ENCODE measurements at places on chromosomes 13 and 19.

DNA sequence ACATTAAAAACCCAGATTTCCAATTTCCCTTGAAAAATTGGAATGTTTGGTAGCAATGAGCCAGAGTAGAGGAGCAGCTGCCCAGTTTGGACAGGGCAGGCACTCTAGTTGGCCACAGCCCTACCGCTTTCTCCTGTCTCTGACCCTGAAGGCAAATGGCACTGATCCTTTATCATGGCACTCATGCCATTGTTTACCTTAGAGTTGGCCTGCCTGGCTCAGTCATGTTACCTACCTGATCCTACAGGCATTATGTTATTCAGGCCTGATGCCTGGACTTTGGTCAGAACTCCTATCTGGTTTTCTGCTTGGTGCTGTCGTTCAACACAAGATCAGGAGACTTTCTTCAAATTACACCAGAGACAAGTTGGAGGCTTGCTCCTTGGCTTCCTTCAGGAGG lies 24.9 kb upstream of the TDRD3 start:
- DNase-seq: no peak

- no peak for DNase-seq
These were observed 121.7 kb downstream of the UGGT2 start for GRCh38 chr13:95931300-95932025.

DNA sequence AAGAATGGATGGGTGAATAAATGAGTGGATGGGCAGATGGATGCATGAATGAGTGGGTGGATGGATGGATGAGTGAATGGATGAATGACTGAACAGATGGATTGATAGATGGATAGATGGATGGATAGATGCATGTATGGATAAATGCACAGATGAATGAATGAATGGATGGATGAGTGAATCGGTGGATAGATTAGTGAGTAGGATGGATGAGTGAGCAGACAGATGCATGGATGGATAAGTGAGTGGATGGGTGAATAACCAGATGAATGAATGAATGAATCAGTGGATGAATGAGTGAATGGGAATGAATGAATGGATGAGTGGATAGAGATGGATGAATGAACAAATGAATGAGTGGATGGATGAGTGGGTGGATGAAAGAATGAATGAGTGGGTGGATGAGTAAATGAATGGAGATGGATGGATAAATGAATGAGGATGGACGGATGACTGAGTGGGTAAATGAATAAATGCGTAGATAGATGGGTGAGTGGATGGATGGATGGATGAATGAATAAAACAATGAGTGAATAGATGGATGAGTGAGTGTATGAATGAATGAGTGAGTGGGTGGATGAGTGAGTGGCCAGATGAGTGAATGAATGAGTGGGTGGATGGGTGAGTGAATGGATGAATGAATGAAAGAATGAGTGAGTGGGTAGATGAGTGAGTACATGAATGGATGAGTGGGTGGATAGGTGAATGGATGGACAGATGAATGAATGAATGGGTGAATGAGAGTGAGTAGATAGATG lies 13.0 kb downstream of the GAS6 start:
- DNase-seq: no peak

GRCh38 chr13:26067601-26068000 lies 15.8 kb upstream of the SHISA2 start:
- no peak for DNase-seq

- no peak for DNase-seq
These were observed 34.5 kb downstream of the C13orf46 start for GRCh38 chr13:113939129-113939943.

DNA sequence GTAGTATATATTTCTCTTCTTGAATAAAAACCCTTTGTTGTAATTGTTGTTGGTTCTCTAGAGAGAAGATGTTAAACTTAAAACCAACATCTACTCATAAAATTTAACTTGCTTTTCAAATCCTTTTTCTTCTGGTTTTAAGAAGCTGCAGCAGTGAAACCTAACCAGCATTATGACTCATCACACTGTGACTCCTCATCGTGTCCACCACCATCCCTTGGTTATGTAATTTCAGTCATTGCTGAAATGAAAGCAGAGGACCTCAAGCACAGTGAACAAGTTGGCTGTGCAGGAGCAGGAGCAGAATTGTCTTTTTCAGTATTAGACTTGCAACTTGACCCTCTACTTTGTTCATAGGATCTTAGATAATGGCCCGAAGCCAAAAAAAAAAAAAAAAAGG lies 64.9 kb upstream of the HTR2A start:
- DNase-seq: peak; percentile 93

DNA sequence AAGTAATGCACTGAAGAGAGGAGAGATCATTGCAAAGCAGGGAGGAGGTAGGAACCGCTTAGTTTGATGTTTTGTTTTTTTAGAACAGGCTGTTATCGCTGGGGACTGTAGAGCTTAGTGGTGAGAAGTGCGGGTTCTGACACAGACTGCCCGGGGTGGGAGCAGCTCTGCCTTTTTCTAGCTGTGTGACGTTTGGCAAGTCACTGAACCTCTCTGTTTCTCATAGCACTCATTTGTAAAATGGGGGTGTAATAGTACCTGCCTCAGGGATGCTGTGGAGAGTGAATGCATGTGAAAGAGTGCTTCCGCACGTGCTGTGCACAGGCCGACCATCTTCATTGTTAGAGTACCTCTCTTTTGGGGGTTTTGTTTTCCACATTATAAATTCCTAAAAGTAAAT lies 19.3 kb downstream of the PRAM1 start:
- no peak for DNase-seq

DNA sequence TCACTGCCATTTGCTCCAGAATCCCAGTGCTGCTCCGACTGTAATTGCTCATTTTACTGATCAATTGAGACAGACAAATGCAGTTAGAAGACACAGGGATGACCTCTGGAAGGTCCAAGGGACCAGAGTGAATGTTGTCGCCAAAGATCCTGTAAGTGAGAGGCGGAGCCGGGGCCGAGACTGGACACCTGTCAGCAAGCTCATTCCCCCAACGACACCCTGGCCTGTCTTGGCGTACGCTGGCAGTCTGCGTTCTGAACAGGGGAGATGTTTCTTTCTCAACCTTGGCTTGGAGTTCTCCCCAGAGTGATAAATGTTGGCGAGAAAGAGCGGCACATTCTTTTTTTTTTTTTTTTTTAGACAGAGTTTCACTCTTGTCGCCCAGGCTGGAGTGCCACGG lies 24.2 kb downstream of the GADD45B start:
- no peak for DNase-seq

DNA sequence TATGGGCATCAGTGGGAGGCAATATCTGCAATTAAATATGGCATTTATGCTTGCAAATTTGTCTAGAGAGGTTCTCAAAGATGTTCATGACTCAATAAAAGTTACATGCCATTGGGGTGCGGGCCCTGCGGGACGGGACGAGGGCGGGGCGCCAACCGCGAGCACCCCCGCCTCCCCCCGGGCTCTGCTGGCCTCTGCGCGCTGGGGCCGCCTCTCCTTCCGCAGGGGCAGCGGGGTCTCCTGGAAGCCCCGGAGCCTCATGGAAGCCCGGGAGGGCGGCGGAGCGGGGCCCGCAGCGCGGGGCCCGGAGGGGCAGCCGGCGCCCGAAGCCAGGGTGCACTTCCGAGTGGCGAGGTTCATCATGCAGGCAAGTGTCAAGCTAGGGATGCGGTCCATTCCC lies 179.2 kb downstream of the TPTE2 start:
- DNase-seq: no peak

- peak; percentile 55 for DNase-seq
These were observed 838 bp downstream of the PPP2R1A start for GRCh38 chr19:52190487-52191293.

DNA sequence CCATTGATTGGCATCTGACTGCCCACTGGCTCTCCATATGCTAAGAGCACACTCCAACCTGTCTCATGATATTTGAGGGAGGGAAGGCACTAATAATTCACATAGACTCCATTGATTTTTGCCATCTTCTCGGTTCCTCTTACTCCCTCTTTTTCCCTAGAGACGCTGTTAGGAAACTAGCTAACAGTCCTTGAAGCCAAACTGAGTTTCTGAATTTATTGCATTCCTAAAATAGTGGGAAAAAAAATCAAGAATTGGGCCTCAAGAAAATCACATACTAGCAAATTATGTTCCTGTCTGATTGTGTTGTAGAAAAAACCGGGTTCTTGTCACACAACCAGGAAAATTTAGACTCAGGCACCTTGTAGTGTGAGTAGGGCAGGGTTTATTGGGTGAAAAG lies 86.4 kb upstream of the SLC7A1 start:
- DNase-seq: peak; percentile 11
